ENCODE measurements at places on chromosomes 2 and 18. TPM values are rescaled to one million over a fixed set of nuclear protein-coding genes. Genes with fewer than 3 reads are reported as not detected.

The ME2 gene
- 32.4 TPM for total RNA-seq

DNA sequence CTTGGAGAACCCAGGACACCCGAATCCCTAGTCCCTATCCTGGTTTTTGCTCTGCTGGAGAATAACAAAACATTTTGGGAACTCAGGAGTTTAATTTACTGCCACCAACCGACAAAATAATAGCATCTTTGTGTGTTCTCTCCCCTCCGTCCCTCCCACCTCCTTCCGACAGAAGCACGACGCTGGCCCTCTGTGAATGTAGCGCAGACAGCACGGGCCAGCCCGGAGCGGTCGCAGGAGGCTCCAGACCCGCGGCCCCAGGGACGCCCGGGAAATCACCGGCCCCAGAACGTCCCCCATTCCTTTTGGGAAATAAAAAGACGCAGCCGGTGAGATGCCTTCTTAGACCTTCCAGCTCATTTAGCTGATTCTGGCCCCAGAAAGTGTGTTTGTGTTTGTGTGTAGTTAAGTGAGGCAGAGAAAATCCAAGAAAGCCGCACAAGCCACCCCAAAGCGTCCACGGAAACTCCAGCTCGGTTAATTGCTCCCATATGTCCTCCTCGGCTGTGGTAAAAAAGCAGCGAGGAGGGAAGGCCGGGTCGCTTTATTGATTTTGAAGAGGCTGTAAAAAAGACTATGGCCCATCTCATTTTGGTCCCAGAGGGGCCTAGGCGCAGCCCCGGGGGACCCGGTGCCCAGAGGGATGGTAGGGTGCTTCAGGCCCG, 577 bp upstream of the TANC1 start:
- no peaks in the 10 kb centered on the region for H3K27me3 ChIP-seq
- peak; percentile 86 for DNase-seq
- no peaks in the 10 kb centered on the region for H3K36me3 ChIP-seq

DNA sequence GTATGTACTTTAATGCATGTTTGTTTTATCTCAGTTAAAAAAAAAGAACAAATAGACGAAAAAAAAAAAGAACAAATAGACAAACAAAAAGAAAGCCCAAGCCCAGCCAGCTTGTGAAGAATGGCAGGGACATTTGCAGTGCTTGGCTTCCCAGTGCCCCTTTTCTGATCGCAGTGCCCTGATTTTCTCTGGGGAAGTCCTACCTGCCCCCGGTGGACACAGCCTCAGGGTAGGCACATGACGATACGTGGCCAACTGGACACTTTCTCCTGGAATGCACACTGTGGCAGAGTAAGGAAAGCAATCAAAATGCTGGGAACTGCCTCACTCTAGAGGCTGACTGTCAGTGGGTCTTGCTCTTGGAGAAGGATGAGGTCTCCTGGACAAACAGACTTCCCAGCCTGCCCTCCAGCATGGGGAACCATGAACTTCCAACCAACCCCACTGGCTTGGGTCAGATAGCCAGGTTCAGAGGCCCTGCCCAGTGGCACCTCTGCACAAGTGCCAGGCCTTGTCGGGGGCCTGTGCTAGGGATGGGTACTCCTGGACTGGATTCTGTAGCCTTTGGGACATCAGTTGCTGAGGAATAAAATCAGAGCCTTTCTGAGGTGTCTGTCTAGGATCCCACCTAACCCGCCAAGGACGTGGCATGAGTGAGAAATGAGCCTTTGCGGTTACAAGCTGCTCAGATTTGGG, 76.7 kb downstream of the INHBB start:
- no peak overlapping the region for H3K27ac ChIP-seq
- H3K36me3 ChIP-seq, result no peaks in the 10 kb centered on the region
- no peaks in the 10 kb centered on the region for H3K4me1 ChIP-seq
- peaks cover 83% of the 10 kb centered on the region for H3K27me3 ChIP-seq
- DNase-seq, result no peak

- peaks cover 40% of the 10 kb centered on the region for H3K36me3 ChIP-seq
- peak overlapping the region; percentile 55 for H3K4me3 ChIP-seq
- H3K27ac ChIP-seq, result peak overlapping the region; percentile 100
- H3K27me3 ChIP-seq, result no peaks in the 10 kb centered on the region
- DNase-seq, result no peak
- peaks cover 73% of the 10 kb centered on the region for H3K4me1 ChIP-seq
Observed at GRCh38 chr2:231163011-231163410, 35.4 kb upstream of the ARMC9 start.

DNA sequence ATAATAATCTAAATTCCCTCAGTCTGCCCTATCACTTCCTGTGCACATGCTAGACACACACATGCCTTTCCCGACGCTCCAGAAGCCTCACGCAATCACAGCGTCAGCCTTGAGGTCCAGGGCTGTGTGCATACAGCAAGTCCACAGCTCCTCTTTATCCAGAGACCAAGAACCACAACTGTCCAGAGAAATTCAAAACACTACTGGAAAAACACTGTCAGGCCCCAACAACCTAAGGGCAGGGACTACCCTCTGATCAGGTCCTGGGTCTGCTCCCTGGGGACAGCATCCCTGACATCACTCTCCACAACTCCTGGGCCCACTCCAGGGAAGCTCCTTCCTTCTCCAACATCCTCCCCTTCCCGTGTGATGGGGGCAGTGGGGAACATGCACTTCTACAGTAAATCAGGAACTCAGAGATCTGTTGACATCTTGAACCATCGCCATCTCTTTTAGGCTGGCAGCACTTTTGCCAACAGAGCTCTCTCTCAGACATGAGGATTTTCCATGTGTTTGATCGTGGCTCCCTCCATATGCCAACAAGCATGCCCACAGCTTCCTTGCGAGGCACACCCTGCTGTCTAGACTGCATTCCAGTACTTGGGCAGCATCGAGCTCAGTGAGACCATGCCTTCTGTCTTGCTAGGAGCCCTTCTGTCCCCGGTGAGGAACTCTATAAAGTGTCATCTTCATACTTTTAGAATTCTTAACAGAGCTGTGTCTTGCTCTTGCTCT, 15.4 kb downstream of the TEX51 start:
- no peak overlapping the region for H3K4me3 ChIP-seq
- H3K27me3 ChIP-seq, result peaks cover 6% of the 10 kb centered on the region
- H3K4me1 ChIP-seq, result no peaks in the 10 kb centered on the region
- no peaks in the 10 kb centered on the region for H3K36me3 ChIP-seq
- no peak overlapping the region for H3K27ac ChIP-seq
- peak; percentile 67 for DNase-seq

DNA sequence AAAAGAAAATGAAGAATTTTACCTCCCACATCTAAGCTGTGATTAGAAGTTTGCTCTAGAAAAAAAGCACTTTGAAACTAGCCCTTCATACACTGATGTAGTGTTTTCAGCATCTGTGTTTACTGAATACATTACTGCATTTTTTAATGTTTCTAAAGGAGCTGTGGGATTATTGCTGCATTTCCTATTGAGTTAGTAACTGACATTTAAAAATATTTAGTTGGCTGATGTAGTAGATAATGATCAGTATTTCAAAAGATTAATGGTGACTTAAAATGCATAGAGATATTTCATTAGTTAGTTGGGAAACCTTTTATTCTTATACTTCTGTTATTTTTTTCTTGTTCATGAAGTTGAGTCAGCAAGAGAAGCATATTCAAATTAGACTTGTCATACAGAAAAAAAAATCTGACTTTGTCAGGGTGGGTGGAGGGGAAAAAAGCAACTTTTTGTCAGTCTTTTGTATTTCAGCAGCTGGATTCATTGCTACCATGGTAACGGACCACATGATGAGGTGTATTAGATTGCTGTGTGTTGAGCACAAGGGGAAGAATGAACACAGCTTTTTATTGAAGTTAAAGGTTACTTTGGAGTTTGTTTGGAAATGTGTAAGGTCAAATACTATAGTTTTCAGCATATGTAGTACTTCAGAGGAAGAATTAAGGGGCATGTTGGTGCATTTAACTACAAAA, at the start of gene DTNA:
Gene DTNA, plus strand, starts transcription at position 549 of the 692 bp plus-strand sequence. CDS start 45,679 bp downstream, outside the sequence.
- peak within 1 kb of the TSS; percentile 73 for H3K4me3 ChIP-seq
- DNase-seq, result no peak
- peaks cover 48% of the 10 kb centered on the region for H3K4me1 ChIP-seq
- no peaks in the 10 kb centered on the region for H3K36me3 ChIP-seq
- peak within 1 kb of the TSS; percentile 98 for H3K27ac ChIP-seq

DNA sequence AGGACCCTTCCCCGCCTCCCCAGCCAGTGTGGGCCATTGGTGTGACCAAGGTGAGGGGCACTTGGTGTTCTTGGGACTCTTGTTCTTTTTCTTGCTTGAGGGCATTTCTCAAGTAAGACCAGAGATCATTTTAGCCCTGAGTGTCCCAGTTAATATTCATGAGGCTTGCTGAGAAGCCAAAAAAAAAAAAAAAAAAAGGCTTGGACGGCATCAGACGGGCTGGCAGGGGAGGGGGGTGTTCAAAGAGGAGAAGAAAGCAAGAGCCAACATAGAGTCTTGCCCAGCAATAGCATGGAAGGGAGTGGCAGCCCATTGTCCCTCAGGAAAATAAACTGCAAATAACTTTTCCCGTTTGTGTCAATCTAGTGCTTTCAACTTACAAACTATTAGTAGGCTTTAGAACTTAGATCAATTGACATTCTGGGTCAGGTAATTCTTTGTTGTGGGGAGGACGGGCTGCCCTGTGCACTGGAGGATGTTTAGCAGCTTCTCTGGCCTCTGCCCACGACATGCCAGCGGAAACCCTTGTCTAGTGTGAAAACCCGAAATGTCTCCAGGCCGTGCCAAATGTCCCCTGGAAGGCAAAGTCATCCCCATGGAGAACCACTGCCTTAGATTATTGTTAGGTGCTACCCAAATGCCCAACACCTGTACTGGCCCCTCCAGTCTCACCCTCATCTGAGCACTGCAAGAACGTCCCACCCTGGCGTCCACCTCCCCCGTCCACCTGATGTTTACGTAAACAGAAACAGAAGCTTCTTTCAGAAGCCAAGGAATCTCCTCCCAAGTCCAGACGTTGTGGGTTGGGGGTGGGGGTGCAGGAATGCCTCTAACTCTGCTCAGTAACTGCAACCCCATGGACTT, 163.4 kb downstream of the BCL2 start:
- peaks cover 13% of the 10 kb centered on the region for H3K4me1 ChIP-seq
- no peaks in the 10 kb centered on the region for H3K36me3 ChIP-seq
- no peaks in the 10 kb centered on the region for H3K27me3 ChIP-seq
- H3K4me3 ChIP-seq, result no peak overlapping the region

GRCh38 chr18:24369426-24369825, 28.2 kb downstream of the OSBPL1A start:
- DNase-seq, result peak; percentile 19
- no peak overlapping the region for H3K27ac ChIP-seq
- no peak overlapping the region for H3K4me3 ChIP-seq
- H3K27me3 ChIP-seq, result no peaks in the 10 kb centered on the region

- peaks cover 2% of the 10 kb centered on the region for H3K36me3 ChIP-seq
- no peak overlapping the region for H3K4me3 ChIP-seq
- H3K27me3 ChIP-seq, result no peaks in the 10 kb centered on the region
- no peaks in the 10 kb centered on the region for H3K4me1 ChIP-seq
- peak; percentile 68 for DNase-seq
Observed at GRCh38 chr2:238484522-238485452, 58.1 kb downstream of the ASB1 start.

DNA sequence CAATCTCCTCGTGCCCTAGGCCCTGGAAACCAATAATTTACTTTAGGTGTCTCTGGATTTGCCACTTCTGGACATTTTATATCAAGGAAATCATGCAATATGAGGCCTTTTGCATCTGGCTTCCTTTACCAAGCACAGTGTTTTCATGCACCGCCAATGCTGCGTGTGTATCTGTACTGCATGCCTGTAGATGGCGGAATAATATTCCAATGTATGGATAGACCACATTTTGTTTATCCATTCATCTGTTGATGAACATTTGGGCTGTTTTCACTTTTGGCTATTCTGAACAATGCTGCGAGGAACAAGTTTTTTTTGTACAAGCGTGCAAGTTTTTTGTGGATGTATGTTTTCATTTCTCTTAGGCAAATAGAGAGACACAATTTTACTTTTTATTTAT, 18.9 kb downstream of the HPCAL1 start:
- no peak overlapping the region for H3K4me3 ChIP-seq
- H3K27ac ChIP-seq, result no peak overlapping the region
- H3K4me1 ChIP-seq, result peaks cover 17% of the 10 kb centered on the region
- H3K27me3 ChIP-seq, result no peaks in the 10 kb centered on the region
- DNase-seq, result no peak
- peaks cover 3% of the 10 kb centered on the region for H3K36me3 ChIP-seq

GRCh38 chr2:9554921-9555296, 721 bp downstream of the ADAM17 start:
- H3K27me3 ChIP-seq, result no peaks in the 10 kb centered on the region
- H3K4me3 ChIP-seq, result peak overlapping the region; percentile 99

GRCh38 chr2:223093436-223094241, 41.6 kb downstream of the KCNE4 start:
- H3K4me1 ChIP-seq, result peaks cover 55% of the 10 kb centered on the region
- H3K4me3 ChIP-seq, result no peak overlapping the region
- peak overlapping the region; percentile 86 for H3K27ac ChIP-seq
- H3K36me3 ChIP-seq, result peaks cover 5% of the 10 kb centered on the region
- DNase-seq, result no peak

DNA sequence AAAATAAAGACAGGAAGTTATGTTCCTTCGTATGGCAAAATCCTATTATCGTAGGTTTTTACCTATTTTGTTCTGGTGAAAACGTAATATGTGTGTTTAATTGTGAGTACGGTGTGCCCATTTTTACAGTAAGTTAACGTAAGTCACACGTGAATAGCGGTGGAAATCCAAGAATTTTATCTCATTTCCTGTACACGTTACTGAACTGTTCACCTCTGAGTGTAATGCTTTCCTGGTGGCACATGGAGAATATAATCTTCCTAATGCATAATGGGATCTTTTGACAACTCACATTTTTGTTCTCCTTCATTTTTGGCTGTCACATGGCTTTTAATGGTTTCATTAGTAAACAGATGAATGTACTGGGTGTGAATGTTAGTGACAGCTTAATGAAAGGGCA, 28.2 kb downstream of the BCL2L11 start:
- no peak for DNase-seq
- H3K27me3 ChIP-seq, result no peaks in the 10 kb centered on the region
- peaks cover 11% of the 10 kb centered on the region for H3K4me1 ChIP-seq

GRCh38 chr2:88239781-88240180, 69.6 kb downstream of the THNSL2 start:
- H3K27ac ChIP-seq, result no peak overlapping the region
- H3K27me3 ChIP-seq, result peaks cover 3% of the 10 kb centered on the region
- DNase-seq, result peak; percentile 49

GRCh38 chr2:147525819-147526489, 318.9 kb upstream of the ACVR2A start:
- no peaks in the 10 kb centered on the region for H3K27me3 ChIP-seq
- no peak for DNase-seq
- no peak overlapping the region for H3K4me3 ChIP-seq
- H3K36me3 ChIP-seq, result no peaks in the 10 kb centered on the region

Measured in osteocyte (in vitro differentiated cells).